ENCODE measurements at places on chromosomes 11 and 22.

DNA sequence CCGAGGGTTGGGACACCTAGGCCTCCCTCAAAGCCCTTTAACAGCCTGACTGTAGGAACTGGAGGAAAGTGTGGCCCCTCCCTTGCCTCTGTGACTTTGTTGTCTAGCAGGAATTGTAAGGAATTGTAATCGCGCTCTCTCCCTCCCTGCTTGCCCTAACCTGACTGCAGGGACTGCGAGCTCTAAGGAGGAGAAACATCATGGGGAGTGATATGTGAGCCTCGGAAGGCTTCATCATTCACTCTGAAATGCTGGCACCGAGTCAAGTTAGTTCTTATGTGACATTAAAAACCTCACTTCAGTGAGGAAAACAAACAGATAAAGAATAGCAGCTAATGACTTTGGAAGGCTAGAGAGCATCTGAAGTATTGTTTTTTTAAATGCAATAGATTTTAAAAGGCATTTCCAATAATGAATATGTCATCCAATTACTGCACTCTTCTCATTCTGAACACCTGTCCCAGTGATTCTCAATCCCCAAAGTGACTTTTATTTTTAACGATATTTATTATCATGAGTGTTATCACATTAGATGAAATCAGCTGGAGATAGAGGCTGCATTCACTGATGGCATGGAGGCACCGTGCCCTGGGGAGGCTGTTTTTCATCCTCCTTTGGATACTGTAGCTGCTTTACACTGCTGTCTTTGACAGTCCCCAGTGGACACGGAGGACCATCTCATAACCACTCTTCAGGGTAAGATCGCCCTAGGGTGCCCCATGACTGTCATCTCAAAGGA, 58.5 kb upstream of the NTM start:
- no peak for DNase-seq

- no peak for DNase-seq
Measured at GRCh38 chr11:64164392-64165312, 1.3 kb downstream of the MACROD1 start.

- DNase-seq: no peak
Measured at GRCh38 chr11:118152020-118152551, 537 bp downstream of the SCN4B start.

DNA sequence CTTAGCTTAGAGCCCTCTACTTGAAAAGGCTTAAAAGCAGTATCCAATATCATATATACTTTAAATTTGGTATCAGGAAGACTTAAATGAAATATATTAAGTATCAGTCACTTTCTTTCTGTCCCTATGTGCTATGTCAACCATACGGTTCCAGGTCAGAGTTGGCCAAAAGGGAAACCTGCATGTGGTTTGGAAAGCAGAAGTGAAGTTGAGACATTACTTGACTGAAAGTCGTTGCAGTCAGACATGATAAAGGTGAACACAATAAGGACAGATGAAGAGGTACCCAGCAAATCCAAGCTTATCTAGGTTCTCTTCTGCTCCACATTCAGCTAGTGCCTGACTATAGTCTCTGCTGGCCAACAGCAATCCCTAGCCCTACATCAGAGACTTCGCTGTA, 336.8 kb downstream of the KCNA4 start:
- no peak for DNase-seq

DNA sequence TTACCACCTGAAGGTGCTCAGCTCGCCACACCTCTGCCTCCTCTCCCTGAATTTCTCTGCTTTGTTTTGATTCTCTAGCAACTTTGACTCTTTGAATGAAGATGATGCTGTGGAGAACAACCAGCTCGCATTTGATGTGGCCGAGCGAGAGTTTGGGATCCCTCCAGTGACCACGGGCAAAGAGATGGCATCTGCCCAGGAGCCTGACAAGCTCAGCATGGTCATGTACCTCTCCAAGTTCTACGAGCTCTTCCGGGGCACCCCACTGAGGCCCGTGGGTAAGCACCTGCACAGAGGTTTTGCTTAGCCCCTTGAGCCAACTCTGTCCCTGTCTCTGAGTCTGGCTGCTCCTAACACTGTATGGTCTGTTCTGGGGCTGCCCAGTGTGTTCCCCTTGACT, 115.7 kb downstream of the MICAL2 start:
- no peak for DNase-seq

DNA sequence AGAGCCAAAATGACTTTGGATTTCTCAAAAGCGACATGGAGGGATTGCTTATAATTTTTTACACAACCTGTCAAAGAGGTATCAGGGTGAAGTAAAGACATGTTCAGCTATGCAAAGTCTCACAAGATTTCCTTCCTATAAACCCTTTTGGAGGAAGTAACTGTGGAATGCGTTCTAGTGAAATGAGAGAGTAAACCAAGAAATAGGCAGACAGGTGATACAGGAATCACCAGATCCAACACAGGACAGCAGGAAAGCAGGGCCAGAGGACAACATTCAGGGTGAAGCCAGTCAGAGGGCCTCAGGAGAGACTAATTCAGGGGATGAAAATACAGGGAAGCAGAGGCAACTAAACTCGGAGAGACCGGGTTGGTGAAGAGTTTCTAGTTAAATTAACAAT, 90.4 kb upstream of the MTNR1B start:
- no peak for DNase-seq

DNA sequence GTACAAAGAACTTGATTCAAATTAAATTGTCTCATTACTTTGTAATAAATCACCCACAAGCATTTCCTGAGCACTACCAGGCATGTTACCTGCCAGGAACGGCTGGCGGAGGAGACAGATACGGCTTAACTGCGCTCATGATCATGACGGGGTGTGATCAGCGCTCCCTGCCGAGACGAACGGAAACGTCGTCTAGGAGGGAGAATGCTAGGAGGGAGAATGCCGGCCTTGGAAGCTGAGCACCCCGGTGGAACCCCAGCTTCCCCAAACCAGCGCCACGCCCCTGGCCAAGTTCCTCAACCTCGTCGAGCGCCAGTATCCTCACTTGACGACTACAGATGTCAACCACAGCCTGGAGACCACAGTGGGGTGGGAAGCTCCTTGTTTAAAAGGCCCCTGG, 272.8 kb downstream of the CTTN start:
- DNase-seq: no peak

- DNase-seq: no peak
Measured at GRCh38 chr11:72514331-72514730, 80.0 kb upstream of the CLPB start.

GRCh38 chr11:33718440-33718839, 17.8 kb downstream of the CD59 start:
- no peak for DNase-seq

All from stimulated activated CD8-positive, alpha-beta memory T cell treated with anti-CD3 and anti-CD28 coated beads, Interleukin-4, amount 100 ng/mL, for 1 hour (primary cell).